Activated T-helper 1 cell treated with anti-CD3 and anti-CD28 coated beads, Interleukin-2, amount 50 U/mL, for 16 hours (primary cell): ENCODE measurements at places on chromosomes 2 and 18.

DNA sequence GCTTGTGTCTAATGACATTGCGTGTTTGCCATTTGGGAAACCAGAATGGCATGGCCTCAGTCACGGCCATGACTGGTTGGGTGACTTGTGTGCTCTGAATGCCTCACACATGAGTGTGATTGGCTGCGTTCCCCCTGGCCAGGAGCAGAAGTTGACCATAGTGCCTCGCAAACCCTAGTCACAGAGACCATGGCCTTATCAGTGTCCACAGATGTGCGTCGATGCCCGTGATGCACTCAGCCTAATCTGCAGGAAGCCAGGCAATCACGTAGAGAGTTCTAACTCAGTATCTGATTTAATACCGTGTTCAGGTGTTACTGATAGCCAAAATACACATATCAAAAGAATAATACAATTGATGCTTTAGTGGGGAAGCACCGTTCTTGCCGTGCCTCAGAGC, 64.0 kb downstream of the BOLA3 start:
- DNase-seq = no peak

- DNase-seq = no peak
These were observed 60.7 kb downstream of the SPTBN1 start for GRCh38 chr2:54516842-54517241.

DNA sequence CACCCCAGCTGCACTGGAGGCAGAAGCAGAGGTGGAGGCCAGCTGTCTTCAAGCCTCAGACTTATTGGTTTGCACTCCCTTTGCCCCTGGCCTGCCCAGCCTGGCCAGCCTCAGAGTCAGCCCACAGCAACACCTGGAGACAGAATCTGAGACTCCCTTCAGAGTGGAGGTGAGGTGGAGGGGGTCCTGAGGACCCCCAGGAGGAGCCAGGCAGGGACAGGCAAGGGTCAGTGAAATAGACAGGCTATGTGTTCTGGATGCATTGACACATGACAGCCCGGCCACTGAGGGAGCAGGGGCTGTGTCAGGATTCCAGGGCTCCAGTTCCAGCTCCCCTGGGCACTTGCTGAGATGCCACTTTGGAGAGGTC, 309.7 kb downstream of the MYCN start:
- DNase-seq = no peak

DNA sequence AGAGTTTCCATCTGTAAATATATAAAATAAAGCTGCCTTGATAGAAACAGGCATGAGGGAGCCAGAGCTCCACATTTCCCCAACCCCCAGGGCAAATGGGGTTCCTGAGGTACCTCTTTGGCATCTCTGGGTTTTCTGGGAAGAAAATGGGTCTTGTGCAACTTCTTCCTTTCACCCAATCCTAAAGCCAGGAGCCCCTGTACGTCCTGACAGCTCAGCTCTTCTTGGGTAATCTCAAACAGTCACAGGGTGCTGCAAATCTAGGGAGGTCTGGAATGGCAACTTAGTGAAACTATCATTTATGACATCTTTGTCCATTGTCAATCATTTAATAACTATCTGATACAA, 36.6 kb upstream of the STAT1 start:
- DNase-seq = no peak

DNA sequence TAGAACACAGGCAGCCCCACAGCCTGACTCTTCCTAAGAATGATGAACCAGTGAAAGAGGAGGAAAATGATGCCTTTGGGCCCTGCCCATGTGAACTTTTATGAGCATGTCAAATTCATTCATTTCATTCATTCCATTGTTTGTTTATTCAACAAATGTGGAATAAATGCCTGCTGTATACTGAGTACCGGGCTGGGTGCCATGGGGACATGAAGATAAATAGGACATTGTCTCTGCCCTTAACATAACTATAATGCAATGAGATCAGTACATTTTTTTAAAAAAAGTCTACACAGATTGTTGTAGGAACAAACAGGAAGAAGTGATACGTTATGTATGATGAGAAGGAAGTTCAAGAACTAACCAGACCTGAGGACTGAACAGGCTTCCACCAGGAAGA, 14.7 kb downstream of the MREG start:
- no peak for DNase-seq

DNA sequence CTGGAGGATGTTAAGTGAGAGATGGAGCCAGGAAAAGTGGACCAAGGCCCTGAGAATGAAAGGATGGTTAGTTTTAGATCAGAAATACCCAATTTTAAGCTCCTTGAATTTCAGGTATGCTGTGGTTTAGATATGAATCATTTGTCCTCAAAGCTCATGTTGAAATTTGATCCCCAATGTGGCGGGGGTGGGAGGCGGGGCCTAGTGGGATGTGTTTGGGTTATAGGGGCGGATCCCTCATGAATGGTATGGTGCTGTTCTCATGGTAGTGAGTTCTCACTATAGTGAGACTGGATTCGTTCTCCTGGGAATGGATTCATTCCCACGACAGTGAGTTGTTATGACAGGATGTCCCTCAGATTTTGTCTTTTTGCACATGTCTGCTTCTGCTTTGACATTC, 11.4 kb downstream of the MYO5B start:
- no peak for DNase-seq

DNA sequence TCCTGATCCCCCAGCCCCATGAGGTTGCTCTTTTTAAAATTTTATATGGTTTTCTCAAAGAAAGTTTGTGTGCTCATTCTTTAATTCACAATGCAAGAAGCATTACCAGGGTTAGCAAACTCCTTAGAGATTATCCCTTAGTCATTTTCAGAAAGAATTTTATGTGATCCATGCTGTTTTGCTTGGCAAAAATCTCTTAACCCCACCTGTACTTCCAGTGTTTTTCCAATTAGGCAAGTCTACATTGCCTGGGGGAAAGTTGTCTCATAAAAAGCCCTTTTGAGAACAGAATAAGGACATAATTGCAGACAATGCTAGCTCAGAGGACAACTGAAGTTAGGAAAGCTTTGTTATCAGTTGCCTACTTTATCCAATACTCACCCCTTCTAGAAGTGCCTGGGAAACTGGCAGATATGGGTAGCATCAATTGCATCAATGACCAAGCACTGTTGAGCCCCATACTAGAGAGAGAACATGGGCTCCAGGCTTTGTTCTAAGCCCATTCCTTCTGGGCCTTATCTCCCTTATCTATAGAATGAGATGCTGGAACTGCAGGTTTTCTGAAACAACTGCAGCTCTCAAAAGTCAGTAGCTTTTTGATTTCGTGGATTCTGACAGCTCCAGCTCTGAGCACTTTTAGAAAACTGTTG, 265.9 kb upstream of the SPHKAP start:
- DNase-seq = no peak

GRCh38 chr18:50586710-50587109, 26.8 kb downstream of the MAPK4 start:
- DNase-seq = no peak

GRCh38 chr2:187124529-187124928, 275.6 kb upstream of the ZSWIM2 start:
- DNase-seq = no peak

GRCh38 chr18:74489676-74490075, 6.5 kb upstream of the CNDP2 start:
- DNase-seq = no peak

DNA sequence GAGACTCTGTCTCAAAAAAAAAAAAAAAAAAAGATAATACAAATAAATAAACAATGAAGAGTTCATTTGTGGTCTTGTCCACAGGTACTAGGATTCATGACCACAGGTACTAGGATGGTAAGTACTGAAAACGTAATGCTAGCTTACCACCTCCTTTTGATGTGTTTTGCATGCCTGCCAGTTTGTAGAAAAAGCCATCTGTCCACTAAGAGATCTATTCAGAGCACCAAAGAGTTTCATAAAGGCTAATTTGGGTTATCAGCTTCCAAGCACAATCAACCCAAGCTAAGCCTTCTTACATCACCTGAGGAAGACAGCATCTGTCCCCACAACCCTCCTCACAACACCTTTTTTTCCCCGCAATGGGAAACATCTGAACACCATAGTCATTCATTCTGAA, 477.2 kb downstream of the ZEB2 start:
- no peak for DNase-seq

DNA sequence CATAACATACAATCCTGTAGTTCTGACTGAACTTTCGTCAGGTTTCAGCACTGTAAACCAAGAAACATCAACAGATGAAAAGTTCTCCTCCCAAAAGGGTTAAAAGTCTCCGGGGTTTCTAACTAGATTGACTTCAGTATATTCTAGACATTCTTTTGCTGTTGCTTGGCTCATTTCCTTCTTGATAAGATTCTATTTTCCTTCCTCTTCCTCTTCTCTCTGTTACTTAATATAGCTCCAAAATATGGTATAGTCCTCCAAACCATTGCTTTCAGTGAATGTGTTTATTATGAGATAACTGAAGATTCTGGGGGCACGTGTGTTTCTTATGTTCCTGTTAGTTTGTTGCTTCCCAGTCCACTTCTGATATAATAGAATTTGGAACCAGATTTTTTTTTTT, 46.4 kb upstream of the MAP4K3 start:
- no peak for DNase-seq

DNA sequence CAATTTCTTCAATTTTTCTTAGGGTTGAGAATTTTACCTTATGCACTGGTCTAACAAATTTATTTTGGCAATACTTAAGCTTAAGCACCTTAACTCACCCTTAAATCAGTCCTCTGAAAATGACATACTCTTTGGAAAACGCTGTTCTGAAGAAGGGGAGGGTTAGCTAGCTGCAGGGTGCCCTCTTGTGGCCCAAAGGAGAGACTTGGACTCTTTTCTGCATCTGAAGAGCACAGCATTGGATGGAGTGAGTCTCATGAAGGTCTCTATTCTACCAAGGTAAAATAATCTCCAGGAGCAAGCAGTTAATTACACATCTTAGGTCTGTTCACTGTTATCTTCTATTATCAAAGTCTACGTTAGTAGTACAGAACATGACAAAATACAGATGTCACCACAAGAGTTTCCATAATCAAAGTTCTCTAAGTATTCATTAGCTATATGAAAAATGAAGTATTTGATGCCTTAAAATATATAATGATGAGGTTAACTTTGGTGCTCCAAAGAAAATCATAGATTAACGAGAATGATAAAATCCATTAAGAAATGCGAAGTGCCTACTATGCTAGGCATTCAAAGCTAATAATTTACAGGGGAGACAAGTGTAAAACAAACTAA, 24.4 kb downstream of the PUM2 start:
- no peak for DNase-seq

DNA sequence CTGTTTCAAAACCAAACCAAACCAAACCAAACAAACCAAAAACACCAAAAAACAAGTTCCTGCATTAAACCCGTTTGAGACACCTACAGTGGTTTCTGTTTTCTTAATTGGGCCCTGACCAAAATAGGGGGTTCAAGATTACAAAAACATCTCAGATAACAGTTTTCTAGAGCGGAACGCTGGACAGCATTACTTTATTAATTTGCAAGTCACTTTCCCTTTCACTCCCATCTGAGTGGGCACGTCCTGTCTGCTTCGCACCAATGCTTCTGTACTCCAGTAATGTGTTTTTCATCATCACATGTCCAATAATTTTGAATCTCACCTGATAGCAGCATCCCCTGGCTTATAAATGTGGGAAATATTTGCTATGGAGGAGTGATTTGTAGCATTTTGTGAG, 11.7 kb upstream of the MYO1B start:
- DNase-seq = no peak

GRCh38 chr2:209368914-209369313, 54.9 kb upstream of the MAP2 start:
- no peak for DNase-seq

- DNase-seq = no peak
These were observed 124.3 kb downstream of the TMEM17 start for GRCh38 chr2:62381656-62382055.

- DNase-seq = no peak
These were observed 6.7 kb downstream of the RPE start for GRCh38 chr2:210009126-210009525.

- no peak for DNase-seq
These were observed 46.2 kb downstream of the GREB1 start for GRCh38 chr2:11579867-11580659.

DNA sequence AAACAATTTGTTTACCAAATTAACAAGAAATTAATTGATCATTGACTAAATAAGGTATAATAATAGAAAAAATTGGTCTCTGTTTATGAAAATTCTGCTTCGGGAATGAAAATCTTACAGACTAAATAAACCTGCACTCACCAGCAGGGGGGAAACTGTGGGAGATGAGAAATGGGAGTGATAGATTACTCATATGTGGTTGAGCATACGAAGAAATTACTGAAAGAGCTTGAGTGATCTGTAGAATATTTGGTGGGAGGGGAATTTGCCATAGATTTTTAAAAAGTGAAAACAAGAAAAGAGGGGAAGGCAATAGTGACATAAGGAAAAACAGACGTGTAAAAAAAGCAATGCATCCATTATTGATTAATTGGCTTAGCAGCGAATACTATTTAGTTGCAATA, 2.2 kb downstream of the HMSD start:
- no peak for DNase-seq

DNA sequence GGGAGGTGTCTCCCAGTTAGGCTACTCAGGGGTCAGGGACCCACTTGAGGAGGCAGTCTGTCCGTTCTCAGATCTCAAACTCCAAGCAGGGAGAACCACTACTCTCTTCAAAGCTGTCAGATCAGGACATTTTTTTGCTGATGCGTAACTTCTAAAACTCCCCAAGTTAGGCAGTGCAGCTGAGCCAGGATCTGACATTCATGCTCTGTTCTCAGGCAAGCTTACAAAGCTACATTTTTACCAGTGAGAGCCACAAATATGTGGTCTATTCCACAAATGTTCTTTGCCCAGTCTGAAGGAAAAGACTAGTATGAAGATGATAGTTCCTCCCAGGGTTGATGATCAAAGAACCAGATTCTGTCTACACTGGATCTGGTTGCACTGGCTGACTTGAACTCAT, 184.1 kb downstream of the MTCL1 start:
- no peak for DNase-seq

- no peak for DNase-seq
These were observed 92.9 kb upstream of the CYP1B1 start for GRCh38 chr2:38168710-38169480.

GRCh38 chr2:115219296-115219695, 776.9 kb downstream of the DPP10 start:
- DNase-seq = no peak

GRCh38 chr18:1914489-1914888, 656.8 kb downstream of the METTL4 start:
- no peak for DNase-seq

GRCh38 chr2:21070341-21071257, 26.7 kb upstream of the APOB start:
- no peak for DNase-seq

- DNase-seq = no peak
These were observed 655.0 kb upstream of the CDH2 start for GRCh38 chr18:28831908-28832307.

- no peak for DNase-seq
These were observed 4.9 kb downstream of the FKBP1B start for GRCh38 chr2:24054366-24055010.

GRCh38 chr2:177756336-177756735, 316.2 kb downstream of the PDE11A start:
- no peak for DNase-seq

- no peak for DNase-seq
These were observed 75.8 kb downstream of the DGKD start for GRCh38 chr2:233430081-233430480.

DNA sequence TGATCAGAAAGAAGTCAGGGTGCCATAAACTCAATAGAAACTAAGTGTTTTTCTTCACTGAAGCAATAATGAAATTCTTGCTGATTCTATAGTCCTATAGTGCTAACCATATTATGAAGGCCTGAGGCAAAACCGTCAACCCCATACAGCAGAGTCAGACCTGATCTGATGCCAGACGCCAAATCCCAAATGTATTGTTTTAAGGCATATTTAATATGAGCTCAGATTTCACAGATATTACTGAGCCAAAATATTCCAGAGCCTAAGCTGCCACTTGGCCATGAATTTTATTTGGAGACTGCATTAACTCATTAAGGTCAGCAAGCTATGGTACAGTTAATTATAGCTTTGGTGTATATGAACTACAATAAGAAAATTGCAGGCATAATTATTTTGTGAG, 53.4 kb downstream of the SCN1A start:
- DNase-seq = no peak
